ENCODE measurements at places on chromosomes 5 and 9.
A peak's percentile ranks its signal among the peaks of the same experiment; 100 is the strongest.

DNA sequence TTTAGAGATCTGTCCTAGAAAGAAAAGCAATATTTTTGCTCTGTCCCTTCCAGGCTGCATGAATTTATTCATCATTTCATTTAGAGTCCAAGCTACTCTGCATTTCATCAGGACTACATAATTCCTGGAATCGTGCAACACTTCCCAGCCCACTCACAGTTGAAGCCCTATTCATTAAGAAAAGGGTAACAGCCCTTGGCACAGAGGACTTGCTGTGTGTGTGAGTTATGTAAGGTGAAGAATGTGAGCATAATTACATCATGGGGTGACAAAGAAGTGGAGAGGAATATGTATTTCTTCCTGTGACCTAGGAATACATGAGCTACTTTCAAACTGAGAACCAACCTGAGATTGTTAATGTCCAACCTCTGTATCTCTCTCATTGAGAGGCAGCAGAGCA lies 317.4 kb downstream of the ARHGEF28 start:
- no peak overlapping the region for H3K4me3 ChIP-seq
- DNase-seq: no peak
- no peak overlapping the region for H3K27ac ChIP-seq
- H3K4me1 ChIP-seq: no peaks in the 10 kb centered on the region
- H3K36me3 ChIP-seq: no peaks in the 10 kb centered on the region

GRCh38 chr5:68748101-68748500 lies 345.7 kb upstream of the SLC30A5 start:
- H3K27ac ChIP-seq: no peak overlapping the region
- peaks cover 25% of the 10 kb centered on the region for H3K27me3 ChIP-seq
- no peak for DNase-seq

DNA sequence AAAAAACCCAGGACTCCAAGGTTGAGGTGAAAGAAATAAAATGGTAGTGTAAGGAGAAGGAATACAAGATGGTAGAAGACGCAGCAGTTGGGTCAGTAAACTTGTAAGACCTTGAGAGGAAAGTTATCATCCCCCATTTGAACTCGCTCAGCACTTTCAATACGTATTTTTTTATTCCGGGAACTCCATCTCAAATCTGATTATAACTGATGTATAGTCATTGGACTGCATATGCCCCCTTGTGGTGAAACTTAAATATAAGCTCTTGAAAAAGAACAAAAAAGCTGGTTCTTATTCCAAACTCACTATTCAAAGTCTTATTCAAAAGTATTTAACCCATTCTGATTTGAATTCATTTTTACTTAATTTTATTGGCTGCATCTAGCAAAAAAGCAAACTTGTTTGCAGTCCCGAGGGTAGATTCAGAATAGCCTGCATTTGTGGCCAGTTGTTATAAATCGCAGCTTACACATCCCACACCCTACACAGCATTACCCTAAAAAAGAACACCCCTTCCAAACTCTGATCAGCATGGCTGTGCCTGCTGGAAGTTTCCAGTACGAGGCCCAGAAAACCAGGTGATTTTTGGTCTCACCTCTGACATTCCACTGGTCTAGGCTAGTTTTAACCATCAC lies 118.0 kb downstream of the ESM1 start:
- H3K4me3 ChIP-seq: no peak overlapping the region
- DNase-seq: no peak

DNA sequence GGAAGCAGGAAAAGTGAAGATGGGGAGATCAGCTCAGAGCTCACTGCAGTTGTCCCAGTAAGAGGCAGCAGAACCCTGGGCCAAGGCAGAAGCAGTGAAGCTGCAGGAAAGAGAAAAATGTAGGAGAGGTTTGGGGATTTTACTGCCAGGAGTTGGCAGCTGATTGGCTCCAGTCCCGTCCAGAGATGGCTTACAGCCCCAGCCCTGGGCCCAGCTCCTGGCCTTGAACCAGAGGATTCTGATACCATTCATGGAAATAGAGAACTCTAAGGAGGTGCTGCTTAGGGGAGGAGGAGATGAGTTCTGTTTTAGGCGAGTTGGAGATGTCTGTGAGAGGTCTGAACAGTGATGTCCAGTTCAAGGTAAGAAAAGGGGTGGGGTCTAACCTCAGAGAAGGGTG lies 4.6 kb downstream of the MORN5 start:
- H3K4me3 ChIP-seq: no peak overlapping the region
- no peak overlapping the region for H3K27ac ChIP-seq
- no peak for DNase-seq
- peaks cover 67% of the 10 kb centered on the region for H3K27me3 ChIP-seq

- no peaks in the 10 kb centered on the region for H3K4me1 ChIP-seq
- no peak overlapping the region for H3K4me3 ChIP-seq
- peaks cover 62% of the 10 kb centered on the region for H3K27me3 ChIP-seq
- no peak for DNase-seq
- no peak overlapping the region for H3K27ac ChIP-seq
These were observed 89.3 kb upstream of the TNC start for GRCh38 chr9:115207003-115207836.

DNA sequence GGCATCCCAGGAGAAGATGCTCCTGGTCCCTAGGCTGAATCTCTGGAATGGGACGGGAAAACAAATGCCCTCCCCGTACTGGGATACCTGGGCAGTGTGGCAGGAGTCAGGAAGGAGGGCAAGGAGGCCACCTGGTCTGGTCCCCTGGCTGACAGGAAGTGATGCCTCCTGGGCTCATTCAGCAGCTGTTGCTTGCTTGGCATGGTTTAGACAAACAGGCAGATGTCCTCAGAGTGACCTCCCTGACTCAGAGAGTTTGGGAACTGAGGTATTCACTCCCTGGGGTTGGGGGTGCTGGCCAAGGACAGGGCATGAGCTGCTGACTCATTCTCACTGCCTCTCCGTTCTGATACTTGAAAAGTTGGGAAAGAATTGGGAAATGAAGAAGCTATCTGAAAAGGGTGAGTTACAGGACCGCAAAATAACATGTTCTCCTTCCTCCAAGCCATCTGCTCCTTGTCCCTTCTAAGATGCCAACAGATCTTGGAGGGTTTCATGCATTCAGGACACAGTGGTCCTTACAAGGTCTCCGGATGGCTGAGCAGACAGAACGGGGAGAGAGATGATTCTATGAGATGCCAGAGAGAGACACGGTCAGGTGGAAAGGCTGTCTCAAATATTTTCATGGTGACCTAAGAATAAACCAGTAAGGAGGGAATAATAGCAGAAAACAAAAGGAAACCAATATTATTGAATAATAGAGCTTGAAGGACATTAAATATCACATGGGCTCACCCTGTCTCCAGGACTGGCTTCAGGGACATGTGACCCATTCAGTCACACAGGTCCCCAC lies 534.5 kb downstream of the BNC2 start:
- no peaks in the 10 kb centered on the region for H3K27me3 ChIP-seq
- H3K36me3 ChIP-seq: no peaks in the 10 kb centered on the region
- H3K4me1 ChIP-seq: no peaks in the 10 kb centered on the region

DNA sequence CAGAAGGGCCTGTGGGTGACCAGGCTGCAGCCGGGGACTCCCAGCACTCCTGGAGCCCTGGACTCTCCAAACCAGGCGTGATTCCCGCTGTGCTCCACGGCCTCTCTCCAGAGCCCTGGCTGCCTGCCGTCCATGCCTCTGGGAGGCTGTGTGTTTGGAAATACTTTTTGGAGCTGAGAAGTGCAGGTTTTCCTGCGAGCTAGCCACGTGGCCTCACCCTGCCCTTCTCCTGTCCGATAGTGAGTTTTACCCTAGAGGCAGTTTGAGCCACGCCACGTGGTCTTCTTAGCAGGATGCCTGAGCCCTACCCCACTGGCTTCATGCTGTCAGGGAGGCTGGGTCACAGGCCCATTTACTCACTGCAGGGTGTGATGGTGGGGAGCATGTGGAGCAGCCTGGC lies 71.3 kb downstream of the COL5A1 start:
- DNase-seq: no peak
- no peak overlapping the region for H3K4me3 ChIP-seq
- H3K27me3 ChIP-seq: no peaks in the 10 kb centered on the region
- H3K36me3 ChIP-seq: no peaks in the 10 kb centered on the region
- no peaks in the 10 kb centered on the region for H3K4me1 ChIP-seq
- peak overlapping the region; percentile 82 for H3K27ac ChIP-seq

- H3K4me3 ChIP-seq: no peak overlapping the region
- peaks cover 4% of the 10 kb centered on the region for H3K4me1 ChIP-seq
- H3K36me3 ChIP-seq: no peaks in the 10 kb centered on the region
- H3K27me3 ChIP-seq: no peaks in the 10 kb centered on the region
- no peak for DNase-seq
These were observed 39.7 kb upstream of the CDKN2AIPNL start for GRCh38 chr5:134451225-134451935.

DNA sequence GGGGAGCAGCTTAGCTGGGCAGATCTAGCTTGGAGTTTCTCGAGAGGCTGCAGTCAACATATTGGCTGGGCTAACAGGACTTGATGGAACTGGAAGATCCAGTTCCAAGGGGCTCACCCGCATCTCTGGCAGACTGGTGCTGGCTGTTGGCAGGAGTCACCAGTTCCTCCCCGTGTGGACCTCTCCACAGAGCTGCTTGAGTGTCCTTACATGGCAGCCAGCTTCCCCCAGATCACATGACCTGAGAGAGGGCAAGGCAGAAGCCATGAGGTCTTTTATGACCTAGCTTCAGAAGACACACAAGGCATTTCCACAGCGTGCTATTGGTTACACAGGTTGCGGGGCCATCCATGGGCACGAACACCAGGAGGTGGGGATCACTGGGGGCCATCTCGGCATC lies 26.4 kb upstream of the RXRA start:
- peak overlapping the region; percentile 98 for H3K27ac ChIP-seq
- H3K36me3 ChIP-seq: peaks cover 2% of the 10 kb centered on the region

DNA sequence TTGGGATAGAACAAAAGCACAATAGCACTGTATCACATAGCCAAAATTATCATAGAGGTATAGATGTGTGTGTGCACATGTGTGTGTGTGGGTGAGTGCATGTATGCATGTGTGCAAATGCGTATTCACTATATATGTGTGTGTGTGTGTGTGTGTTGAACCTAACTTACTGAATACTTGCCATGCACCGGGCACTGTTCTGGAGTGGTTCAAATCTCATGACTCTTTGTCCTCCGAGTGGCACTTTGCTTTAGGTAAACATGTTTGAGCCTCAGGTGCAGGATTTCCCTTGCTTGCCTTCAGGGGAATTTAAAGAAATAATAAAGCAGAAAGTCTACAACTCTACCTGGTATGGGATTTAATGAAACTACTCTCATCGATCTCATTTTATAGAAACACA lies 183.5 kb upstream of the GDNF start:
- no peak overlapping the region for H3K4me3 ChIP-seq
- no peak for DNase-seq
- H3K4me1 ChIP-seq: no peaks in the 10 kb centered on the region
- H3K36me3 ChIP-seq: peaks cover 1% of the 10 kb centered on the region

DNA sequence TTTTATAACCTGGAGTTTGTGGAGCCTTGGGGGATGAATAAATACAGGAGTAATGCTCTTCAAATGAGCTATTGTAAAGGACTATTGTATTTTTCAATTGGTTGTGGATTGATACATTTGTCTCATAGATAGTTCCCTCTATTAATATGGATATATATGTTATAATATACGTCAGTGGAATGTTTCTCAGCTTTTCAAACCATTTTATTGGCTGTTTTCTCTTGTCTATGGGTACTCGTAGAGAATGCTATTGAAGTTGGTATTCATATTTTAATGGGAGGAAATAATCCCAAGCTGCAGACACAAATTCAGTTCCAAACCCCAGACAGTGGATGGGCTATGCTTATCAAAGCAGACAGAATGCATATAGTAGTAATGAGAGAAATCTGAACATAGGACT lies 181.8 kb upstream of the DAB2 start:
- no peaks in the 10 kb centered on the region for H3K4me1 ChIP-seq
- no peaks in the 10 kb centered on the region for H3K36me3 ChIP-seq
- DNase-seq: no peak
